ENCODE measurements at places on chromosomes 3 and 15.

DNA sequence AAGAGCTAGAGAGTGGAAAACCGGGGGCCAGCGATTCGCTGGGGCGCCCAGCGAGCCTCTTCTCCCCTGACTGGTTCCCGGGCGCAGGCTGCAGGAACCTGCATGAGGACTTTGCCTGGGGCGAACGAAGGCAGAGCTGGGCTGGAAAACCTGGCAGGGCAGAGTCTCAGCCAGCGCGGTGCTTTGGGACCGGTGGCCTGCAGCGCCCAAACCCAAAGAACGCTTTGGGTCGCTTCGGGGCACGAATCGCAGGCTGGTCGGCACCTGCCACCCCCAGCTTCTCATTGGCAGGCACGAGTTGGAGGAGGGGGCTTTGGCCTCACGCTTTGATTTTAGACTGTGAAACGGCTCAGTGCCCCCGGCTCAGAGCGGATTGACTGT is 3.0 kb downstream of the ONECUT1 start:
- DNase-seq: no peak

- DNase-seq: no peak
Measured at GRCh38 chr3:188860147-188860546, 311.6 kb upstream of the TPRG1 start.

DNA sequence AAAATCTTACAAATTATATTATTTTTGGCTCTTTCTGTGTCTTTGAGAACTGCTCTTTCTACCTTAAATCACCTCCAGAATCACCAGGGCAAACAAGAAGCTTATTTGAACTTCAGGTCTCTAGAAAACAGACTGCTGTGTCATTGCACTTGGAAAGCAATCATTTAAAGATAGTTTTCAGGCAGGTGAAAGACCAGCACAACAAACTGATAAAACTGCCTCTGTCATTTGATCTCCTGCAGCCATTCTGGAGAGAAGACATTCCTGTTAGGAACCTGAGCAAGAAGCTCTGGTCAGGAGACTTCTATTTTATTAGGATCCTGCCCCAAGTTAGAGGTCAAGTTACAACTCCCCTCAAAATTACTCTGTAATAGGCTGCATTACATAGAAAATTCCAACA is 50.7 kb upstream of the AP4E1 start:
- DNase-seq: no peak

DNA sequence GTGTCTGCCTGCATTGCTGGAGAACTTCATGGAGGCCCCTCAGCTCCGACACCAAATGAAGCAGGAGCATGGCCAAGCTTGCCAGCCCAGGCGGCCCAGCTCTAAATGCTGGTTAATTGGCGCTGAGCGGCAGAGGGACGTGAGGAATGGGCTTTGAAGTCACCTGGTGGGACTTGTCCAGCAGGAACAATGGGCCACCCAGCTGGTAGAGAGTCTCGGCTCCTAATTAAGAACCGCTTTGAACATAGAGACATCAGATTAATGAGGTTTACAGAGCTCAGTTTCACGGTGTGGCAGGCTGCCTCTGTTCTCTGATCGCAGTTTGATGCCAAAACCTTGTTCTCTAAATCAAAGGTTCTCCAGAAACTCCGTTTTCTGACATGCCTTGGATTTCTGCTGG is 77.5 kb upstream of the LINGO1 start:
- no peak for DNase-seq

GRCh38 chr3:80233576-80233975 is 465.8 kb upstream of the ROBO1 start:
- no peak for DNase-seq

- no peak for DNase-seq
Measured at GRCh38 chr3:126667631-126668449, 12.9 kb upstream of the TXNRD3 start.

DNA sequence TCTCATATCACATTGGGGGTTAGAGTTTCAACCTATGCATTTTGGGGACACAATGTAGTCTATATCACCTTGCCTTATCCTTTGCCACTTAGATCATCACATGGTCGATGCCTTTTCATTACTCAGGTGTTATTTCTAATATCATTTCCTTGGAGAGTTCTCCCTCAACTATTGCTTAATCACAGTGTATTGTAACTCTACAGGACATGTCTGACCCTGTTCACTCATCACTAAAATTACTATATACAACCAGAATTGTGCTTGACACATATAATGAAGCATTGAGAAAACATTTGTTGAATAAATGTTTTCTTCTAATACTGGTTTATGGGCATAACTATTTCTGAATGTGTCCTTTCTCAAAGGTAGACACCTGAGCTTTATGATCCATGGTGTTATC is 207.4 kb downstream of the EPHA6 start:
- no peak for DNase-seq

DNA sequence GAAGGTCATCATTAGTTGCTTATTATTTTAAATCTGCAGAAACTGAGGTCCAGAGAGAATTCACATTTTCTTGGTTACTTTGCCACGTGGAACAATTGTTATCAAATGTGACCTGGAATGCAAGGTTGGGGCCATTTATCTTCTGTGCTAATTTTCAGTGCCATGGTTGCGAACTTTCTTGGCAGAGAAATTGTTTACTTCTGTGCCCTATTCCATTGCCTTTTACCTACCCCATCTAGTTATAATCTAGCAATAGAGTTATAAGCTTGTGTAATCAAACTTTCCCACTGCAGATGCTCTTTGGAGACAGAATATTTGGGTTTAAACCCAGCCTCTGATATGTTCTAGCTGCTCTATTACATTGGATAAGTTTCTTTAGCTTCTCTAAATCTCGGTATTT is 242.9 kb downstream of the LPP start:
- no peak for DNase-seq

GRCh38 chr3:13883681-13884080 is 3.8 kb upstream of the WNT7A start:
- no peak for DNase-seq

GRCh38 chr3:159994182-159994581 is 5.5 kb downstream of the IL12A start:
- no peak for DNase-seq

DNA sequence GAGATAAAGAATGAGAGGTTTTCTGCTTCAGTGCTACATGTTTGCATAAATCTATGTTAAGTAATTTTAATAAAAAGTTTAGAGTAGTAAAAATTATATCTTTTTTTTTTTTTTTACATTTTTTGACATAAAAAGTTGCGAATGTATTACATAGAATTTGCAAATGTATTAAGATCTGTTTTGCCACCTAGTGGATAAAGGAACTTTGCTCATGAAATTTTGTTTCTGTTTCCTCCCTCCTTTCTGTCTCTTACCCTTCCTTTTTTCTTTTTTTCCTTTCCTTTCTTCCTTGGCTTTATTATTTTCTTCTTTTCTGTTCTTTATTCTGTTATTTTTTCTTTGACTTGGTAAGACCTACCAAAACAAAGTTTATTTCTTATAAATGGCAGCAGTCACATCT is 58.5 kb upstream of the UTS2B start:
- DNase-seq: no peak

GRCh38 chr15:76206325-76206976 is 104.8 kb downstream of the ETFA start:
- DNase-seq: no peak

GRCh38 chr3:189947948-189948723 is 172.6 kb downstream of the P3H2 start:
- no peak for DNase-seq

DNA sequence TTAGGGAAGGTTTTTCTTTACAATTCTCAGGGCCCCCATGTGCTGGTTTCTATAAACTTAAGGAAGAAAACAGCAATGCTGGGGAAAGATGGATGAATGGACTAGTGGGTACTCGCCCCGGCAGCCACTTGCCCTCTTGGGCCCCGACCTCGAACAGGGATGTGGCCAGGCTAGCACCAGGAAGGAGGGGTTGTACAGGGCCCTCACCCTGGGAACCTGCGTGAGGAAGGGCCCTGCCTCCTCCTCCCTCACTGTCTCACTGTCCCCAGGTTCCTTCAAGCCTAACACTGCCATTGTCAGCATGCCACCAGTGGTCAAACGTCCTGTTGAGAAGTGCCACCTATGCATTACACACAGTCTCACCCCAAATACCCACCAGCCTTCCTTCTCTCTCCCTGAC is 9.1 kb downstream of the ADAMTS17 start:
- no peak for DNase-seq

DNA sequence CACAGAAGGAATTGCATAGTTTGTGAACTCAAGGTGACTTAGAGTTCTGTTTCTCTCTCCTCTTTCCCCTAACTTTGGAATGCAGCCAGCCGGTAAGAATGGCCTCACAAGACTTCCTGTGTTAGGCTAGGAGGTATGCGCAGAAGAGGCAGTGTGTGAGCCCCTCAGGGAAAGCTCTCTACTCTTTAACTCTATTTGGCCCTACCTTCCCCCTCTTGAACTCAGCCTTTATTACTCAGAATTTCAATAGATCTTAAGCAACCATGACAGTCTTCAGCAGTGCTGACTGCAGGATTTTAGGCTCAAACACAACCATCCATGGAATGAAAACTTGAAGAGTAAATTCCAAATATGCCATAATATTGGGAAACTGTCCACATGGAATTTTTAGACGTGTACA is 209.5 kb downstream of the DTWD1 start:
- no peak for DNase-seq

- DNase-seq: no peak
Measured at GRCh38 chr15:98154863-98155262, 194.4 kb downstream of the ARRDC4 start.

DNA sequence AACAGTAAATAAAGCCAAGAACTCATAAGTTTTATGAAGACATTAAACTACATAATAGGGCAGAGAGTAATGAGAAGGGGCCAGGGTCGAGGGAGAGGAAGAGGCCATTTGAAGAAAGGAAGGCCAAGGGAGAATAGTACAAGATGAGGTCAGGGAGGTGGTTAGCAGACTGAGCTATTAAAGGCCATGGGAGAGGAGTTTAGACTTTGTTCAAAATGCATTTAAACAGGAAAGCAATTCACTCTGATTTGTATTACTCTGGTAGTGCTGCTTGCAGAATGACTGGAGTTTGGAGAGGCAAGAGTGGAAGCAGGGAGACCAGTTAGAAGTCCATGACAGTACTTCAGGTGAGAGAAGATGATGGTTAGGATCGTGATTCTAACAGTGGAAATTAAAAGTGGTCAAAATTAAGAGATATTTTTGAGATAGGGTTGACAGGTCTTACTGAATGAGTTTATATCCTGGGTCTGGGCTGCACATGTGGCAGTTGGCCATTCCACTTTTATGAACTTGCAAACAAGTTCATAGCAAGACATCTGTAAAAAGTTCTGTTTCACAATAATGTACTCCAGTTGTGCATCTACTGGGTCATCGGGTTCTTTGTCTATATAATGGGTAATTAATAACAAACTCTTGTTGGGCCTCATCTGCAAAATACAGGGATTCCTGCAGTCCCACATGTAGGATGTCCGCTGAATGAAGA is 16.3 kb downstream of the PPP2R3A start:
- DNase-seq: no peak

GRCh38 chr15:28001641-28002040 is 97.5 kb downstream of the OCA2 start:
- DNase-seq: no peak

- DNase-seq: no peak
Measured at GRCh38 chr3:27031476-27031875, 337.7 kb downstream of the NEK10 start.

DNA sequence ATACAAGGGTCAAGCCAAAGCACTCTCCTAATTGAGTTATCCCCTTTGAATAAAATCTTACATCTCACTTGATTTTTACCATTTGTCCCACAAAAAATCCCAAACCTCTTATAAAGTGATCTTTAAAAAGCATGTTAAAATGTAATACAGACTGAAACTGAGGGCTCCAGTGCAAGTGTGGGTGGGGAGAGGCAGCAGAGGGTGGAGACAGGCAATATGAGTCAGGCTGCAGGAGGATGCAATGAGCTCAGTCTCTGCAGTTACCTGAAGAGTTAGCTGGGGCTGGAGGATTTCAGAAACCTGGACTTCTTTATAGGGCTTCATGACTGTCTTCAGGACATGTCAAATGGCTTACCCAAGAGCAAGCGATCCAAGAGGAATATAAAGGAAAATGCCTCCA is 14.2 kb upstream of the COLQ start:
- DNase-seq: peak; percentile 38

DNA sequence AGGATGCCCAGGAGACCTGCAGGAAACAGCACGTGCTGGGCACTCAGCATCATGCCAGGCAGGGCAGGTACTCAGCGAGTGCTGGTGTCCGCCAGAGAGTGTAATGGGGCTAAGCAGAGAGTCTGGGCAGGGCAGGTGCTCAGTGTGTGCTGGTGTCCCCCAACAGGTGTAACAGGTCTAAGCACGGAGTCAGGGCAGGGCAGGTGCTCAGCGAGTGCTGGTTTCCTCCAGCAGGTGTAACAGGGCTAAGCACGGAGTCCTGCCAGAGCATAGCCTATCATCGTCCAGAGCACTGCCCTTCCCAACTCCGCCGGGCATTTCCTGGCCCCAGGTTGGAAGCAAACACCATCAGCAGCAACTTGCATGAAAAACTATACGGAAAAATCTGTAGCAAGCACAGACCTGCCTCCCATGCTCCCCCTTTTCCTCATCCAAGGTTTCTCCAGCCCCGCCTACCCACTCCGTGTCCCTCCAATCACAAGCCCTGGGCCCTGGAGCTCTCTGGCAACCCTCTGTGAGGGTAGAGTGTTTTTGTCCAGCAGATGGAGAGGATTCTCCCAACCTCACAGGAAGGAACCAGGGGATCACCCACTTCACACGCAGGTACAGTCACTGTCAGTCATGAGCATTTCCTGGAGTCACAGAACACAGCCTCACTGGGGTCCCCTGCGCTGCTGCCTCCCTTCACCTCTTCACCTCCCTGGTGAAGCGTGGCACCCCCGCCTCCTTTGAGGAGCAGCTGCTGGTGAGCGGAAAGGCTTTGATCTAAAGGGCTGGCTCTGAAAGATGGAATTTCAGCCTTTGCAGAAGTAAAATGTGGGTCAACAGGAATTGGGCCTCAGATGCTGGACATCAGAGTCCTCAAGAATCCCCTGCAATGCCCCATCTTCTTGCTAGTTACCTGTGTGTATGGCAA is 302.5 kb downstream of the OCA2 start:
- no peak for DNase-seq

DNA sequence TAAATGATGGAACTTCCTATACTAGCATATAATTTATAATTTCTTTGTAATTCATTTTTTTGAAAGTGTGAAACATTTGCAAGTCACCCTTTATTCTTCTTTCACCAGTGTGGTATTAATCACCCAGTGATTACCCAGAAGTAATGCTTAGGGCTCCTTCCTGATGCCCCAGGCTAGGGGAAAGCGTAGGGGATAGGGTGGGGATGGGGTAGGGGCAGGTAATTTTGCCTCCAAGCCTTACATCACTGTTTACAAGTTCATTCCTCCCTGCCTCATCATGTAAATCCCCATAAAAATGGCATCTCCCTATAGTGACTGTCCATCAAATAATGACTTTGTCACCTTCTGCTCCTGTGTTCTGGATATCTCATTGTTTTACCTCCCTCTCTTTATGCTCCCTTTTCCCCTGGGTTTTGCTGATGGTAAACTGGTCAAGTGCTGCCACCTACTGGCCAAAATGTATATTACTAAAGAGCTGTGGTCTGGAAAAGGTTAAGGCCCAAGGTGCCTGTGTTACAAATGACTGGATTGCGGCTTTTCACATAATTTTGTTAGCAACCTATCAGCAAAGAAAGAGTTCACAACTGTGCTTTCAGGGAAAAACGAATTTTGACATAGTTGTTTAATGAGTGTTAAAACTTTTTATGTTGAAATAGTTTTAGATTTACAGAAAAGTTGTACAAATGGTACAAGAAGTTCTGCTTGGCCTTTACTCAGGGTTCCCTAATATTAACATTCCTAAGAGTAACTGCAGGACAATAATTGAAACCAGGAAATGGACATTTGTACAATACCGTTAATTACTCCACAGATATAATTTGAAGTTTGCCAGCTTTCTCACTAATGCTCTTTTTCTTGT is 54.7 kb downstream of the ONECUT1 start:
- peak; percentile 88 for DNase-seq

GRCh38 chr15:44530653-44531052 is 6.3 kb upstream of the EIF3J start:
- no peak for DNase-seq
